ENCODE measurements at places on chromosomes 3 and 15.

GRCh38 chr15:43518197-43518761, 871 bp downstream of the MAP1A start:
- DNase-seq, result no peak

- DNase-seq, result no peak
These were observed 13.8 kb downstream of the MEIS2 start for GRCh38 chr15:37086521-37086920.

DNA sequence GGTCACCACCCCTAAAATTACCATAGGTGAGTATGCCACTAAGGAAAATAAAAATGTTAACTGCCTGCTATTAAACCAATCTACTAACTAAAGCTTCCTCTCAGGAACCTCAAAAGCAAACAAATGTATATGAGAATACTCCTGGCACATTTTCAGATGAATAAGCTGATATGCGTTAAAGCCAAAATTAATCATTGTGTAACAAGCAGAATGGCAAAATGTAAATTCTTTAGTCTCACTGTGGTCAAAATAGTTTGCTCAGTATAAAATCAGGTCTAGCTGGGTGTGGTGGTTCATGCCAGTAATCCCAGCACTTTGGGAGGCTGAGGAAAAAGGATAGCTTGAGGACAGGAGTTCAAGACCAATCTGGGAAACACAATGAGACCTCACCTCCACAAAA, 53.6 kb downstream of the SUMF1 start:
- DNase-seq, result no peak

- no peak for DNase-seq
These were observed 38.6 kb downstream of the SGO1 start for GRCh38 chr3:20147361-20147760.

DNA sequence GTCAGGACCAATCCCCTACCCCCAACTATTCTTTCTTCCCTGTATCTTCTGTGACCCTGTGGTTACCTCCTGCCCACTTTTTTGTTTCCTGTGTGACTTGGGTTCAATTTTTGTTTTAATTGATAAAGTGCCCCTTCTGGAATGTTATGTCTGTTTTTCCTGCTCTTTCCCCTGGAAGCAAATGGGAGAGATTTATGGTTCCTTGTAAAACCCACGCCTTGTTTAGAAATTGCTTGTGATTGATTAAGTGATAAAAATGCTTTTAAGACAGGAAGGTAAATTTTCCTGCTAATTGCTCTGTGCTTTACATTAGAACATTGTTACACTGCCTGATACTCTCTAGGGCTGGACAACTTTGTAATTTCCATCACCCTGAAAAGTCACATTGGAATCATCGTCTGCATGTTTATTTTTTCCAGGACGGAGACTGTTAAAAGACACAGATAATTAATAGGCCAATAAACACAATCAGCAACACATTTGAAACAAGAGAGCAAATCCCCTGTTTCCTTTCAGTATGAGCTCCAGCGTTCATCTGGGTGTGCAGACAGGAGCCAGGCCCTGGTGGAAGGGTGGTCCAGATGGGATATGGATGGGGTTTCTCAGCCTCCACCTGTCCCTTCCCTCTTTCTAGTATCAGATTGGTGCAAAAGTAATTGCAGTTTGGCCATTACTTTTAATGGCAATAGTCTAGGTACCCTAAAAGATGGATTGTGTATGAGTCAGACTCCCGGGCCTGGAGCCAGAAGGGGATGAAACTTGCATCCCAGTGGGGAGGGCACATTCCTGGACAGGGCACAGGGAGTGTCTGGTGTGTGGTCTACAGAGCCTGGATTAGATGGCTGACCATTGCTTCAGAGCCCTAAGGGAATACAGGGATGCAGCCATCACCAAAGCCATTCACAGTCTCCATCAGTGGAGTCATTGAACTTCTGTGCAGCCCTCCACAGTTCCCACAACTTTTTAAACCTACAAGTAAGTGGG, 58.1 kb upstream of the AGBL1 start:
- no peak for DNase-seq

- no peak for DNase-seq
These were observed 66.6 kb downstream of the PDZRN3 start for GRCh38 chr3:73557986-73558726.

DNA sequence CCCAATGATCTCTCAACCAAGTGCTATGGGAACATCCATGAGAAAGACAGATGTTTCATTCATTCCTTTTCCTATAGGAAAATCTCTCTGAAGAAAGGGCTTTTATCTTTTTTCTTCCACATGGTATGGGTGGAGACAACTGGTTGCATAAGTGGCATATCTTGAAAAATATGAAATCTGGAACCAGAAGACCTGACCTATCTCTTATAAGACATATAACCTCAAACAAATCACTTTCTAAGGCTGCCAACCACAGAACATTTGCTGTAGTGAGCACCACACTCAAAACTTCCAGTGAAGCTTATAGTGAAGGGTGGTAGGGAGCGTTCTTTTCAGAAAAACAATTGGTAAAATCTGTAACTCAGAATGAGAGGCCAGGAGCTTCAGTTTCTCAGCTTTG, 58.5 kb downstream of the SHQ1 start:
- DNase-seq, result no peak

DNA sequence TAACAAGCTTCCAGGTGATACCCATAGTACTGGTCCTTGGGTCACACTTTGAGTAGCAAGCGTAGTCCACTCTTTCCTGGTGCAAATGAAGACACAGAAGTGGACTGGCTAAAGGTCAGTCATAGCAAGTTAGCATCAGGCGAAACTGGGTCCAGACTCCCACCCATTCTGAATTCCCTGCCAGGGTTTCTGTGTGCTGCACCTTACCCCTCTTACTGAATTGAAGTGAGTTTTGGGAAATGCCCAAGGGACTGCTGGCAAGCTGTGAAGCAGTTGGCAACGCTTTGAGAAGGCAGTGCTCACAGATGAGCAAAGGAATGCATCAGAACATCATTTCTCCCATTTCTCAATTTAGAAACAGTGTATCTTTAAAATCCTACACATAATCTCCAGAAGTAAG, 1.8 kb upstream of the LSG1 start:
- DNase-seq, result no peak

GRCh38 chr3:59341459-59341858, 291.6 kb upstream of the CFAP20DC start:
- no peak for DNase-seq

- DNase-seq, result no peak
These were observed 26.0 kb downstream of the CYP19A1 start for GRCh38 chr15:51312166-51313073.

GRCh38 chr15:92665100-92665555, 9.6 kb upstream of the FAM174B start:
- no peak for DNase-seq

DNA sequence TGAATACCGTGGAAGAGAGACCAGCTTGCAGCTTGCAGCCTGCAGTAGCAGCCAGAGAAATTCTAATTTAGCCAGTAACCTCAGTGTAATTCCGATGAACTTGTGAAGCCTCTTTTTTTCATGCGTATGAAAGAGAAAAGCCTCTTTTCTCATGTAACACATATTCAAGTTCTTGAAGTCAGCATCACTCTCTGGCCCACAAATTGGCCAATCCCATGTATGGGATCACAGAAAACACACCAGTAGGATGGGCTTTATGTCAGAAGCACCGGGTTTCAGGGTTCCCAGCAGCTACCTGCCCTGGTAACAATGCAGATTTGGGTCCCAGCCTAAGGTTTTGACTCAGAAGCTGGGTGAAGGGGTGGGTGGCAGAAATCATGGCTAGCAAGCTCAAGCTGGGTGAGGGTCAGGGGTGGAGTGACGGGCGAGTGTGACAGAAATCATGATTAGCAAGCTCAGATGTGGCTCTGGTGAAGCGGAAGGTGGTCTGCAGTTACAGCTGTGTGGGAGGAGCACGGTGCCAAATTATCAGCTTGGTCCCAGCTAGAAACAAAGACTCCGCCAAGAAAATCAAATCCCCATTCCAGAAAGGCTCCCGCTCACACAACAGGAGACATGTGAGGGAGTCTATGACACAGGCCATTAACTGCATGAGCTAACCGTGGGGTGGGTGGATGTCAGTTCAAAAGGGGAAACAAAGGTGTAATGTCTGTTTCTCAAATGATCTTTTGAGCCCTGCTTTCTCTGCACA, 86.6 kb downstream of the SNRK start:
- DNase-seq, result no peak

DNA sequence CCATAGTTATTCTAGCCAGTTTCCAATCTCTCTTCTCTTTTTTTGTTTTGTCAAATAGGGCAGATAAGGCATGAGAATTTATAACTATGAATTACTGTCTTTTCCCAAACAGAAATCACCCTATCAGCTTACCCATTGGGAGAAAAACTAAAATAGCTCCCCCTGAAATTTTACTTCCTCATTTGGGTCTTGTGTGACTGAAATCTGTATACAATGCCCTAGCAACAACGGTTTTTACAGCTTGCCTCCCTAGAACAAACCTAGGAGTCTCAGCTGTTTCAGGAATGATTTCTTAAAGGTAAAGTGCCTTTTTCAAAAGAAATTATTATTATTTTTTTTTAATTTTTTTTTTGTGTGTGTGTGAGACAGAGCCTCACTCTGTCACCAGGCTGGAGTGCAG, 56.8 kb downstream of the CD86 start:
- DNase-seq, result no peak

GRCh38 chr15:40047415-40048210, 8.6 kb upstream of the SRP14 start:
- peak; percentile 79 for DNase-seq

DNA sequence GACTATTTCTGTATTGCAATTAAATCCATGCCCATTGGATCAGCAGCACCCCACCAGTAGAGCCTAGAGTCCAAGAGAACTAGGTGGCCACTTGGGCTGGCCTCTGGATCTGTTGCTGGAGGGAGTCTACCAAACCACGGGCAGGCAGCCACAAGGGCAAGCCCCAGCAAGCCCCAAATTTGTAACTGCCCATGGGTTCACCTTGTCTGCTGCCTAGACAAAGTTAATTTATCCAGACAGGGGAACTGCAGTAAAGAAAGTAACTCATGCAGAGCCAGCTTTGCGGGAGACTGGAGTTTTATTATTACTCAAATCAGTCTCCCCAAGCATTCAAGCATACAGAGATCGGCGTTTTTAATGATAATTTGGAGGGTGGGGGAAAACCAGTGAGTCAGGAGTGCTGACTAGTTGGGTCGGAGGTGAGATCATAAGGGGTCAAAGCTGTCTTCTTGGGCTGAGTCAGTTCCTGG, 74.0 kb upstream of the TERB2 start:
- no peak for DNase-seq

DNA sequence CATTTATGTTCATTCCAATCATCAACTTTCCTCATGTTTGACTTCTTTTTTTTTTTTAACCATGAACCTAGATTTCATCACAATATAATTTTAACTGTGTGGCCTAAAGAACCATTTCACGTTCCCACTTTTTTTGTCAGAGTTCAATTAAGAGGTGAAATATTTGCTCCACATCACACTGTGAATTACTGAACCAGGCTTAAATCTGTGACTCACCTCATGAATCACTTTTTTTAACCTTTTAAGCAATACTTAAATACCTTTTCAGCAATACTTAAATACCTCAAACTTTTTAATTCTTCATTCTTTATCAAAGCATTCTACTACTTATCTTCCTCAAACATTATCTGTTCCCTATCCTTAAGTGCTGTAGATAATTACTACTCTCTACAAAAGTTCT, 137.6 kb downstream of the SI start:
- no peak for DNase-seq

- DNase-seq, result no peak
These were observed 126.5 kb upstream of the ROPN1 start for GRCh38 chr3:124118397-124118796.

DNA sequence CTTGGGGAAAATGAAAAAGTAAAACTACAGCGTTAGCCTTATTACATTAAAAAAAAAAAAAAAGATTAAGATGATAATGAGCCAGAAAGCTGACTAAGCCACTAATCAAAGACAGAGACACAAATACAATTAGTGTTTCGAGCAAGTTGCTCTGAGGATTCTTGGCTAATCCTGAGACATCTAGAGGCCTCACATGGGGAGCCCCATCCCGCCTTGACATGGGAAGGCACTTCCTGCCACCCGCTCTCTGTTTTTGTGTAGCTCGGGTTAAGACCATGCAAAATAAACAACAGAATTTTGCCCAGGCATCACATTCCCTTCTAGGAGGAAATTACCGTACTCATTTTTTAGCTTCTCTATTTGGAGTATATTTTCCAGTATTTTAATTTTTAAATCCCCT, 15.3 kb downstream of the HESX1 start:
- no peak for DNase-seq

DNA sequence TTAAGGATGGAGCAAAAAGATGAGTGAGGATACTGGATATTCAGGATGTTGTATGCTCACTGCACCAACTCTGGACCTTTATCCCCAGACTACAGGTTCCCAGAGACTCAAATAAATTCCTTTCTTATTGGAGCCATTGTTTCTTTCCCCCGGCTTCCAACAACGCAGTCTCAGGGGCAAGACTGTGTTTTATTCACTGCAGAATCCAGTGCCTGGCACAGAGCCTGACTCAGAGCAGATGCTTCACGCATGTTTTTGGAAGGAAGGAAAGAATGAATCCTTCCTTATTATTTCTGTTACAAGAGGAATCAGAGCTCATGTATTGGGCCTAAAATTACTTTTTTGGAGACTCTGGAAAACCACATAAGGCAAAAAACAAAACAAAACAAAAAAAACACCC, 96.0 kb upstream of the VGLL4 start:
- DNase-seq, result no peak

DNA sequence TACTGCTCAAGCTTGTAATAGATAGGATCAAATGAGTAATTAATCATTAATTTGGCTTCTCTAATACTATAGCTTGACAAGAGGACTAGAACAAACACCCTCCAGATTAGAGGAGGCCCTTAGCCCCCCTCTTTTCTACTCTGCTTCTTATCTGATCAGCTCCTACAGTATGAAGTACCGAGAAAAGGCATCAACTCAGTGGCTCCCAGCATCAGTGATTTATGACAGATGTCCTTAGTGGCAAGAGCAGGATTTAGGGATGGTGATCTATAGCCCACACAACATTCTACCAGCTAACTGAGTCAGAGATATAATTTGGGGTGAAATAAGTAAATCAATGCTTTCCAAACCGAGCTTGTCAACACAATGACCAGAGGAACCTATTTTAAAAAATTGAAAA, 541.1 kb downstream of the NLGN1 start:
- DNase-seq, result no peak

GRCh38 chr3:31770822-31771326, 210.2 kb downstream of the OSBPL10 start:
- DNase-seq, result no peak

GRCh38 chr3:111681661-111682426, 86.7 kb upstream of the ZBED2 start:
- DNase-seq, result no peak

DNA sequence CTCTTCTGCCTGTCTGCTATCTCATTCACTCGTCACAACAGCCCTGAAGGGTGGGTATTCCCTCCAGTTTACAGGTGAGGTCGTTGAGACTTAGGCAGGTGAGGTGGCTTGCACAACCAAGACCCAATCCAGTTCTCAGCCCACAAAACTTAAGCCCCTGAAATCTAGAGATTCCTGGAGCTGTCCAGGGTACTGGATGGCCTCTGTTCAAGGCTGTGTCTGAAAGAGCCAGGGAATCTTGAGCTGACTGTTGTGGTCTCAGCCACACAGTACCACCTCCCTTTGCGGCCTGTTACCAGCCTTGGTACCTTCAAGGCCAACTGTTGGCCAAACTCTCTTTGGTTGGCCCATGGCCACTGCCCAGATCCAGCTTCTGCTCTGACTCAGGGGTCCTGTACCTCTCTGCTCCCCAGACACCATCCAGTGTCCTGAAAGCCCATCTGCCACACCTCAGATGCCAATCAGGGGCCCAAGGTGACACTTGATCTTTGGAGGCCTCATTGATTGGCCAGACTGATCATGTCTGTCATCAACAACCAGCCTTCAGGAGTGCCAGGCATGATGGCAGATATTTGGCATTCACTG, 10.9 kb upstream of the FAM107A start:
- no peak for DNase-seq

All from GM12892 (cell line).